ENCODE measurements at places on chromosomes 2 and 18.

DNA sequence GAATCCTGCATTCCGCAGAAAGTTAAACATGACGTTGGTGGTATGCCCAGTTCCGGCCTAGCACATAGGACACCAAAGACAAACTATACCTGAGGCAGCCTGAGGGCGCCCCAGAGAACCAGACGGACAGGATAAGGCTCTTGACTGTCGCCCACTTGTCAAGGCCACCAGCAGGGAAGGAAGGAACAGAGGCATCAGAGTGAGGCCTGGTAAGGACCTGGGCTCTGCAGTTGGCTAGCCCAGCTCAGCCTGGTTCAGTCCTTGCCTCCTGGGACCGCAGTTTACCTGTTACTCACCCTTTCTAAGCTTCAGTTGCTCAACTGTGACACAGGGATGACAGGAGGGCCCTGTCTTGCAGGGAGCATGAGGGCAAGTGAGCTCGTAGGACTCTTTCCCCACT is 82.1 kb downstream of the ACTR2 start:
- no peak for DNase-seq

- no peak for DNase-seq
Observed at GRCh38 chr18:49214058-49214457, 246.4 kb downstream of the DYM start.

- no peak for DNase-seq
Observed at GRCh38 chr2:134152045-134153010, 101.5 kb upstream of the MGAT5 start.

- DNase-seq, result peak; percentile 81
Observed at GRCh38 chr2:30072250-30072842, 74.5 kb upstream of the YPEL5 start.

- peak; percentile 63 for DNase-seq
Observed at GRCh38 chr2:127197475-127198385, 22.4 kb downstream of the CYP27C1 start.

DNA sequence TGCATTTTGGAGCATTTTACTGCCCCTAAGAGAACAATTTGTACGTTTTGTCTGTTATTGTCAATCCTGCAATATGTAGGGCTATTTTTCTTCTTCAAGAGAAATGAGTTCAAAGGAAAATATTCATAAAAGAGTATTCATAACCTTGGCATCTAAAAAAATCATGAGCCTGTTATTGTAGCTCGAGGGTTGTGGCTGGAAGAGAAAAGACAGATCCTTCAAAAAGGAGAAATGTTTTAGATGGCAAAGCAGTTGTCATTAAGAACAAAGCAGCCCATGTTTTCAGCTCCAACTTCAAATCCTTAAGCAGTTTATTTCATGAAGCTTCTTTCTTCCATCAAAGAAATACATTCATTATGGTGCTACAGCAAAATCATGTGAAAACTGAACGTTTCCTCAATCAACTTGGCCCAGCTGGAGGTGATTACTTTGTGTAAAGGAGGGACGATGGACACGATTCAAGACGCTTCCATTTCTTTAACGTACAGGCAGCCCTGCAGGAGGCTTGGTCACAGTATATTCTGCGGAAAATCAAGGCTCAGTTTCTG is 31.4 kb downstream of the QPCT start:
- DNase-seq, result peak; percentile 8

DNA sequence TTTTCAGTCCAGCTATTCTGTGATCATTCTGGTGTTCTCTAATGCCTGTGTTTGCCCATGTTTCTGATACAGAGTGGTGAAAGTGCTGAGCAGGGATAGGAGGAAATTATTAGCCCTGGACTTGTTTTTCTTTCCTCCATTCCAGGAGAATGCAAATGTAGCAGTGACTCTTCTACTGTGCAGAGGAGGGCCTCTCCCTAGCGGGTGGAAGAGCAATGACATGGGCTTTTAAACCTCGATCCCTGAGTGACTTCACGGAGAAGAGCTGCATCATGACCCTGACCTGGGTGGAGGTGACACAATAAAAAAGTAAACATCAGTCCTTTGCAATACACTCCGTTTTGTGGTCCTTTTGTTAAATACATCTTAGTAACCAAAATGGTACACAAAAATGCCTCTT is 68.0 kb upstream of the NETO1 start:
- DNase-seq, result no peak

- no peak for DNase-seq
Observed at GRCh38 chr2:51350100-51350499, 318.2 kb upstream of the NRXN1 start.

DNA sequence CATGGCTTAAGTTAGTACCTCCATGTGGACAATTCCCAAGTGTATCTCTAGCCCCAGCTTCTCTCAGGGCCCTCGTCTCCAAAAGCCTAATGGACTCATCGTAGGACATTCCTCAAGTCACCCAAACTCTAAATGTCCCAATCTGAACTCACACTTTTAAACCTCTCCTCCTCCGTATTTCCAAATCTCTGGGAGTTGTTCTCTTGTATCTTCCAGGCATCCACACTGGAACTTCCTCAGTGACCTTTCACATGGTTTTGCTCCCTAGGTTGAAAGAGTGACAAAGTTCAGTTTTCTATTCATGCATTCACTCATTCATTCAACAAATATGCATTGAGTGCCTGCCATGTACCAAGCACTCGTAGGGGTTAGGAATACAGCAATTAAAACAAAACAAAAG is 220.2 kb downstream of the ALPK2 start:
- DNase-seq, result no peak

GRCh38 chr18:14925281-14925709 is 177.3 kb downstream of the ANKRD30B start:
- DNase-seq, result peak; percentile 71

DNA sequence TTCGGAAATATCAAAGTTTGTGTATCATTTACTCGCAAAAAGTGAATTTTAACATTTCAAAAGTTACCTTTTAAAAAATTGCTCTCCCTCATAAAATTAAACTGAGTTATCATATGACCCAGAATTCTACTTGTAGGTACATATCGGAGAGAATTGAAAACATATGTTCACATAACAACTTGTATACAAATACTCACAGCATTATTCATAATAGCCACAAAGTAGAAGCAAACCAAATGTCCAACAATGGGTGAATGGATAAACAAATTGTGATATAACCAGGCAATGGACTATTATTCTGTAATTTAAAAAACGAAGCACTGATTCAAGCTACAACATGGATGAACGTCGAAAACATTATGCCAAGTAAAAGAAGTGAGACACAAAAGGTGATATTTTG is 412.0 kb upstream of the TCF4 start:
- peak; percentile 10 for DNase-seq

DNA sequence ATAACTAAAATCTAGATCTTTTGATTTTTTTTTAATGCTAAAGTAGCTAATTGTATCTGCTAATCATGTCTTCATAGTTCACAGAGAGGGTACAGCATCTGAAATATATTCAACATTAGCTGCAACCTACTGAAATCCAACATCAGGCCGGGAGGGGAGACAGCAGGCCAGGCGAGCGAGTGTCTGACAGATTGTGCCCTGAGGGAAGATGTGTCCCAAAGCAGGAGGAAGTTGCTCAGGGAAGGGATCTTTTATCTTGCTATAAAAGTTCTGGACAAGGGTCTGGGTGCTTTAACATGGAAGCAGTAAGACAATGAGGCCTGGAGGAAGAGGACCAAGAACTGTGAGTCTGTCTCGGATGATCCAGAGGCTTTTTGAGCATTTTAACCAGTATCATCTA is 274.1 kb downstream of the AFF3 start:
- DNase-seq, result no peak
